ENCODE measurements at places on chromosomes 6 and 20. TPM values are rescaled to one million over a fixed set of nuclear protein-coding genes. Genes with fewer than 3 reads are reported as not detected.
A peak's percentile ranks its signal among the peaks of the same experiment; 100 is the strongest.

TRAM2 gene
- 21.6 TPM for total RNA-seq

GRCh38 chr6:115131709-115132490 is 789.1 kb upstream of the HS3ST5 start:
- DNase-seq: no peak

HCRTR2 gene
- total RNA-seq: 0.19 TPM

GHRH gene
- not detected for total RNA-seq

FLRT3 gene
- 0.80 TPM for total RNA-seq

DNA sequence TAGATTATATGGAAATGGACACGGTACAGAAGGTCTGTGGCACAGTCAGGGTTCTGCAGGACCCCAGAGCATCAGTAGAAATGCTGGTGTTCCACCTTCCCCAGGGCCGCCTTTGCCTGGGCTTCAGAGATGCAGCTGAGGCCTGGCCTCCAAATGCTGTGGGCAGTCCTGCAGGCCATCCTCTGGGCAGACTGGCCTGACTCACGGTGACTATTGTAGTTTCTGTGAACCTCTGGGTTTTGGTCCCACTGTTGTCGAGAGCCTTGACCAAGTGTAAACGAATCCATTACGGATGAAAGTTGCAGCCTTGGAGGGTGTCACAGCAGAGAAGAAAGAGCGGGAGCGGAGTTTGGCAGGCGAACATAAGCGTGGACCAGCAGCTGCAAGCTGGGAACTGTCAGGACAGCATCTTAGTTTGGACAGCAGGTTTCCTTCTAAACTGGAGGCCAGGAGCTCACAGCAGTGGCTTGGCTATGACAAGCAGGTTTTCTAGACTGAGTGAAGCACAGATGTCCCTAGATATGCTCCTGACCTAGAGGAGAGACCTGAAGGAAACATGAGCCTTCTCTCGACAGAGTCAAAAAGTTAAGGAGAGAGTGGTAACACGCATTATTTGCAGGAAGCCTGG is 46.2 kb upstream of the BCLAF1 start:
- DNase-seq: no peak

DNA sequence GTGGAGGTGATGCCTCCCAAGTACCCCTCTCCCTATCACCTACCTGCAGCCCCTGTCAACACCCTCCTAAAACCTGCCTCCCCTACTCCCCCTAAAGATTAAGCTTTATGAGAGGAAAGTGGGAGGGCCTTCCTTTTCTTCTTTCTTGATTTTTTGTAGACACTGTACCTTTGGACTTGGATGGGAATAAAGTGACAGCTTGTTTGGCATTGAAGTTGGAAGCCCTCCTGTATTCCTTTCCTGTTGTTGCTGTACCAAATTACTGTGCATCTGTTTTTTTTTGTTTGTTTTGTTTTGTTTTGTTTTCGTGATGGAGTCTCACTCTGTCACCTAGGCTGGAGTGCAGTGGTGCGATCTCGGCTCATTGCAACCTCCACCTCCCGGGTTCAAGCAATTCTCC is 99.3 kb upstream of the NFATC2 start:
- DNase-seq: no peak

GRCh38 chr6:117956386-117956785 is 49.3 kb downstream of the SLC35F1 start:
- no peak for DNase-seq

- DNase-seq: no peak
Measured at GRCh38 chr6:81863123-81863522, 110.6 kb upstream of the TENT5A start.

- DNase-seq: no peak
Measured at GRCh38 chr6:36052097-36052496, 24.5 kb downstream of the MAPK14 start.

CEP250 gene
- 33.7 TPM for total RNA-seq

DNA sequence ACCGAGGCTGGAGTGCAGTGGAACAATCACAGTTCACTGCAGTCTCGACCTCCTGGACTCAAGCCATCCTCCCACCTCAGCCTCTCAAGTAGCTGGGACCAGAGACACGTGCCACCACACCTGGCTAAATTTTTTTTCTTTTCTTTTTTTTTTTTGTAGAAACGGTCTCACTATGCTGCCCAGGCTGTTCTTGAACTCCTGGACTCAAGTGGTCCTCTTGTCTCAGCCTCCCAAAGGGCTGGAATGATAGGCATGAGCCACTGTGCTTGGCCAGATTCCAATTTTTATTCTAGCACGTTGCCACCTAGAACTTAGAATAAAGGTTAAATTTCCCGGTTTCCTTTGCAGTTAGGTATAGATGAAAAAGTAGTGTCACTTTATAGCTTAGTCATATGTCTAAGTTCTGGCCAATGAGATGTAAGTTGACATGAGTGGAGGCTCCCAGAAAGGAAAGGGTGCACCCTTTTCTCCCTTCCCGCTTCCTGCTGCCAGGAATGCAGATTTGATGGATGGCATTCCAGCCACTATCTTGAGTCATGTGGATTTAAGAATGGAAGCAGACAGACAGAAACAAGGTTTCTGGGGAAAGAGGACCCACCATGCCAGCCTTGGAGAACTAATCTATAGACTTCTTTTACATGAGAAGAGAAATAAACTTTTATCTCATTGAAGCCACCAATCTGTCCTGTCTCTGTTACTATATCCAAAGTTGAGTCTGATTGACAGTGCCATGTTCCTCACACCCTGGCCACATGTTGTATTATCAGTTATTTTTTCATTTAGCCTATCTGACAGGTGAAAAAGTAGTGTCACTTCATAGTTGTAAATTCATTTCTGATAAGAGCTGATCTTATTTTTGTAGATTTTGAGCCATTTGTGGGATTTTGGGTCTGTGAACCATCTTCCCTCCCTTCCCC is 60.6 kb upstream of the NCOA3 start:
- DNase-seq: no peak

GRCh38 chr6:163985710-163986109 is 571.2 kb downstream of the QKI start:
- no peak for DNase-seq

VNN1 gene
- total RNA-seq: not detected

EFCAB8 gene
- 0.20 TPM for total RNA-seq

TRIM10 gene
- not detected for total RNA-seq

- DNase-seq: no peak
Measured at GRCh38 chr6:107692351-107692750, 131.8 kb downstream of the SCML4 start.

DNA sequence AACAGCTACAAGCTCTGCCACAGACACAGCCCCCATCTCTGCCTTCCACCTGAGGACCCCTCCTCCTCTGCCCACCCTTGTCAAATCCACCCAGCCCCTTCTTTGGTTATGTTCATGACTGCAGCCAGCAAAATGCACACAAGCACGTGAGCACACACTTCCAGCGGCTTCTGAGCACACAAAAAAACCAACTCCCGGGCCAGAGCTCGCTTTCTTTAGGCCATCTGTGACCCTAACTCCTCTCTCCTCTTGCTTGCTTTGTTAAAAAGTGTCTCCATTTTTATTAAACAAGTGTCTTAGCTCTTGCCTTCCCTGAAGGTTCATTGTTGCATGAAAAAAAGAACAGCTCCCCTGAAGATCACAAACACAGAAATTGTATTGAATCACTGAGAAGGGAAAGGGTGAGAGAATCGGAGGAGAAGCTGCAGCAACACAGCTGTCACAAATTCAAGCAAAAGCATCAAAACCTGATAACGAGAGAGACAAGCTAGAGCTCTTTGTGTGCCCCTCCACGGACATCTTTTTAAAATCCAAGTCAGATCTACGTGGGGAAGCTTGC is 142.1 kb downstream of the CD83 start:
- DNase-seq: peak; percentile 48

DNA sequence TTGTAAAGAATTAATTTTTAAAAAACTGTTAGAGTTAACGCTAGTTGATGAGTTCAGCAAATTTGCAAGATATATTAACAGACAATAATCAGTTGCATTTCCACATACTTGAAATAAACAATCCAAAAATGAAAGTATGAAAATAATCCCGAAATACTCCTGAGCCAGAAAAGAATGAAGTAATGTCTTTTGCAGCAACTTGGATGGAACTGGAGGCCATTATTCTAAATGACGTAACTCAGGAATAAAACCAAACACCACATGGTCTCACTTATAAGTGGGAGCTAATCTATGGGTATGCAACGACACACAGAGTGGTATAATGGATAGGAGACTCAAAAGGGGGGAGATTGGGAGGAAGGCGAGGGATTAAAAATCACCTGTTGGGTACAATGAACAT is 872.9 kb upstream of the GJE1 start:
- no peak for DNase-seq

DNA sequence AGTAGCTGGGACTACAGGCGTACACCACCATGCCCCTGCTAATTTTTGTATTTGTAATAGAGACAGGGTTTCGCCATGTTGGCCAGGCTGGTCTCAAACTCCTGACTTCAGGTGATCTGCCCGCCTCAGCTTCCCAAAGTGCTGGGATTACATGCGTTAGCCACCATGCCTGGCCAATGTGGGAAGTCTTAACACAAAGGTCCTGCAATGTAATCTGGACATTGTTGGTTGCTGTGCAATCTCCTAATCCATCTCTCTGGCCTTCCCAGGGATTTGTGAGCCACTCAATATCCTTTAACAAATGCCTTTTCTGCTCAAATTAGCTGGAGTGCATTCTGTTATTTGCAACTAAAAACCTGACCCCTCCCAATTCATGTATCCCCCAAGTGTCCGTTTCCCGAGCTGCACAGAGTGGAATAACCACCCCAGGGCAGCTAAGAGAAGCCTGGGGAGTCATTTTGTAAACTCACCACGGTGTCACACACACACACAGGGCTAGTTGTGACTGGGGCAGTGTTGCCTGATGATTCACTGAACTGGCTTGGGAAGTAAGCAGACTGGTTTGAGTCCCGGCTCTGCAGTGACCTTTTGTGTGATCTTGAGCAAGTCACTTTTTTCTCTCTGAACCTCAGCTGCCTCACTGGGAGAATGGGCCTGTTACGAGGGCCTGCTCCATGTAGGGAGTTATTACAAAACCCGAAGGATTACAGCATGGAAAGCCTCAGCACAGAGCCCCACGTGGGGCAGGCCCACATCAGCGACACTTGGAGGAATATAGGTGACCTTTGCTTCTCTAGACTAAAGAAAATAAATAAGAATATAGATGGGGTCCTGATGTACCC is 152.3 kb downstream of the ZMYND8 start:
- no peak for DNase-seq

DNA sequence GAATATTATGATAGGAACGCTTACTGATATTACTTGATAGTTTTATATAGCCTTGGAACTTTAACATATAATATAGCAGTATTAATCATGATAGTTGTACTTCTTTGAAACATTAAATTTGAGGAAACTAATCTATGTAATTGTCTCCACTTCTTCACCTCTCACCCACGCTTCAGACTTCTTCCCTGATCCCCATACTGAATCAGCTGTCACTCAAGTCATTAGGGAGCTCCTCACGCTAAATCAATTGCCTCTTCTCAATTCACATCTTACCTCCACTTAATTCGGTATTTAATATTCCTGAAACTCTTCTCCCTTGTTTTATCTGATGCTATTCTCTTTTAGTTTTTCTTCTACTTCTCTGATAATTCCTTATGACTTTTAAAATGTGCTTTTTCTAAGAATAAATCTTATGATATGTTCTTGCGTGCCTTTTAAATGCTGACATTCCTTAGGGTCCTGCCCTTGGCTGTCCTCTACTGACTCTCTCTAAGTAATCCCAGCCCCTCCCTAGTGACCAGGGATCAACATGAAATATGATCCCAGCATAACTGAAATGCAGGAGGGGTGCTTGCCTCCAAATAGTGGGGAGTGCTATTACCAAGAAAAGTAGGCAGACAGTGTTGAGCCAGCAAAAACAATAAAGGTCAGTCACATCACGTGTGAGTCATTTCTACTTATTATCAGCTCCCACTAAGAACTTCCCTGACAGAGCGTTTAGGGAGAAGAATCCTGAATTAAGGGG is 9.9 kb downstream of the ANKRD66 start:
- DNase-seq: no peak

DNA sequence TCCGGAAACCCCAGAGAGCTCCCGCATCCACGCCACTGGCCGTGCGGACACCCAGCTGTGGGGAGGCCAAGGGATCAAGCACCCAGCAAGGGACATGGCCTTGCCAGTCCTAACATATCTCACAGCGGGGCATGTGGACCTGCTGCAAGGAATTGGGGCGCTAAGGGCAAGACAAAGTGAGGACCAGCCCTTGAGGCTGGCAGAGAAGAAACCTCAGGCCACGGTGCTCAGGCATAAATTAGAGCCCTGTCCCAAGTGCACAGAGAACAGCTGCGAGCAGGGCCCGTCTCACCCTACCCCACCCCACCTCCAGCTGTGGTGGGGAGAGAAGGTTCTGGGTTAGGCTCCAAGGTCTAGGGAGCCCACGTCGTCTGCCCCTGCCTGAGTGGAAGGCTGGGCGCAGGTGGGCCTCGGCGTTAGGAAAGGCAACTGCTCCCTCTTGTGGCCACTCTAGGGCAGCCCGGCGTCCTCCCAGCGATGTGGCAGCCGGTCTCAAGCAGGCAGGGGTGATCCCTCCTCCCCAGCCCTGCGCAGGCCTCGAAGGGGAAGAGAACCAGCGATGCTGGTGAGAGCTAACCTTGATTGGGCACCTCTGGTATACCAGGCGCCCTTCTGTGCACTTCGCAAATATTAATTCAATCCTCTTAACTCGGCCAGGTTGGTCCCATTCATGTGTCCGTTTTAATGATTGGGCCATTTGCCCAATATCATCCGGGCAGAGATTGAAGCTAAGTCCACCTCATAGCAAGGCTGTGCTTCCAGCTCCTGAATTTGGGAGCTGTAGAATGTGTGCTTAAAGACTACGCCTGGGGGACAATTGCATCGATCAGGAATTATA is 235.8 kb downstream of the NFATC2 start:
- DNase-seq: peak; percentile 92

KCNK5 gene
- 44.3 TPM for total RNA-seq

UBE2J1 gene
- 13.4 TPM for total RNA-seq

PI16 gene
- total RNA-seq: not detected

DNA sequence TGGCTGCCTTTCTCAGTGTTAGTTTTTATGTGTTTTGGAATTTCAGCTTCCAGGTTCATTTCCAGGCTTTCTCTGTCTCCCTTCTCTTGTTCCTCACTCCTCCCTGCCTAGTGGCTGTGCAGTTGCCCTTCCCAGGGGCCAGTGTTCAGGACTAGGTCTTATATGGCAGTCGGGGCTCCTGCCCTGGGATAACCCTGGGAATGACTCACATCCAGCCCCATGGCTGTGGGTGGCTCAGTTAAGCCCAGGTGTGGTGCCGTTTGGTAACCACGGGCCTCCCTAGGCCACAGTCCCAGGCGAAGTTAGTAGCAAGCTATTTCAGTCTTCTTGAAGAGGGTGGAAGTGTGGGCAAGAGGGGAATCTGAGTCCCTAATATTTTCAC is 57.4 kb upstream of the DDR1 start:
- no peak for DNase-seq

TRIM15 gene
- total RNA-seq: 0.48 TPM

DNA sequence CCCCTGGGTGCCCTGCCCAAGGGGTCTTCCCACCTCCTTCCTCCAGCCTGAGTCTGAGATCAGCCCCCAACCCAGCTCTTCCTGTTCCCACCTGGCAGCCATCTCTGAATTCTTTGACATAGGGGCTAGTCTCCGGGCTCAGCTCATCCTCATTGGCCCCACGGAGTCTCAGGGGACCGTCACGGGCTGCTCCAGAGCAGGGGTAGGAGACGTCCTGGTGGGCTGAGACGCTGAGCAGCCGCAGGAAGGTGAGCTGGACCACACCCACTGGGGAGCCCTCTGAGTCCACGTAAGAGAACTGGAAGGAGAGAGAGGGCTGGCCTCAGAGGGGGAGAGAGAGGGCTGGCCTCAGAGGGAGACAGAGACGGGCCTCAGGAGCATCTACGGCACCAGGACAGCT is 28.1 kb downstream of the COL11A2 start:
- no peak for DNase-seq

PLCB4 gene
- total RNA-seq: 14.1 TPM

SLC22A23 gene
- total RNA-seq: 38.4 TPM

Measured in H1 (cell line).